Lung (tissue), 17 donors: ENCODE measurements at places on chromosomes 5 and 9.

DNA sequence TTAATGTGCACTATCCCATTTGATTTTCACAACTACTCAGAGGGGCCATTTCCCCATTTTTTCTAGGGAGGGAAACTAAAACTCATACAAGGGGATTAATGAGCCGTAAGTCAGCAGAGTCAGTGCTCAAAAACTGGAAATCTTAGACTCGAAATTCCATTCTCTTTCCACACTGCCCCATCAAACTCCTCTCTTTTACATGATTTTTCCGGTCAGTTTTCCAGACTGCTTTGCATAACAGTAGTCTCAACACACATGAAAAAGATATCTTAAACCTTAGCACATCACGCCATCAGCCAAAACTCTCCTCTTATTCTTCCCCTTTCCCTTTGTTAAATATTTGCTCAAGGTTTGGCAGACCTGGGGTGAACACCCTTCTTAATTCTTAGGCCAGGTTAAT is 332.0 kb downstream of the RFX3 start:
- DNase-seq, result no peak

DNA sequence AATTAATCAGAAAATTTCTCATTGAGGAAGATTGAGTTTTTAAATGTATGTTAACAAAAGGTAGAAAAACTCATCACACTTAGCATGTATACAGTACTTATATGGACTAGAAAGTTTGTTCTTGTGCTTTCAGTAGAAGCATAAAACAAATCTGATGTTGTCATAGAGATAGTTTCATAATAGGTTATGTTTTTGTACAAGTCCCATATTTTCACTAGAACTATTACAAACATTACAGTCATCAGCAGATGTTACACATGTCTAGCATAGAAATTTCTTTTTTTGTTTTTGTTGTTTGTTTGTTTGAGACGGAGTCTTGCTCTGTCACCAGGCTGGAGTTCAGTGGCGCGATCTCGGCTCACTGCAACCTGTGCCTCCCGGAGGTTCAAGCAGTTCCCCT is 131.4 kb downstream of the COMMD10 start:
- no peak for DNase-seq

DNA sequence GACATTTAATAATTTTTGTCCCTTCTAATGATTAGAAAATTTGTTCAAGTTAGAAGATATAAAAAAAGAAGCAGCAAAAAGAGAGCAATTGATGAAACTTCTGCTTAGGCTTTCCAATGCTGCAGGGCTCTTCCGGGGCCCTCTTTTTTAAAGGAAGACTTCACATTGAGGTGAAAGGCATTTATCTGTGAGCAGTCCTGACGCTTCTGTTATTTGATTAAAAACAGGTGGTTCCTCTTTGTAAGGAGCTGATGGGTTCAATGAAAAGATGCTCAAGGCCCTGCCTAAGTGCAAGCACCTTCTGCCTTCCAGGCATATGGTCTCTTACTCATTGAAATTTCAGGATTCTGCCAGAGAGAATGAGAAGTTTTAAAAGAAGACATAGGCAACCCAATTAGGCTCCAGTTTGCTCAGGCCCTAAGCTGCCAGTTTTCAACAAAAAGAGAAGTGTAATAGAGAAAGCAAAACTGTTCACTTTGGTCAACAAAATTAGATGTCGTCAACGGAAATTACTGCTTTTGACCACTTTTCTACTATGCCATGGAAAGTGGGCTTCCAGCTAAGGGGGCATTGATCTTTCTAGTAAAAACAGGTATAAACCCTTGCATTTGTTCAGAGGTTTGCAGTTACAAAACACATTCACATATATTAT is 100.2 kb downstream of the INSYN2B start:
- DNase-seq, result no peak

GRCh38 chr9:96342571-96343245 is 40.7 kb upstream of the HSD17B3 start:
- DNase-seq, result peak; percentile 81

DNA sequence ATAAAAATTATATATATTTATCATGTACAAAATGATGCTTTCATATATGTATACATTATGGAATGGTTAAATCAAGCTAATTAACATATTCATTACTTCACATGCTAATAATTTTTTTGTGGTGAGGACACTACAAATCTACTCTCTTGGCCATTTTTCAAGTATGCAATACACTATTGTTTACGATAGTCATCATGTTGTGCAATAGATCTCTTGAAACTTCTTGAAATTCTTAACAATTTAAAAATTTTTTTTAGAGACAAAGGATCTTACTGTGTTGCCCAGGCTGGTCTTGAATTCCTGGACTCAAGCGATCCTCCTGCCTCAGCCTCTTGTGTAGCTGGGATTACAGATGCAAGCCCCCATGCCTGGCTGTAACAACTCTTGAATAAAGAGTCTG is 45.2 kb upstream of the SHOC1 start:
- DNase-seq, result peak; percentile 31

DNA sequence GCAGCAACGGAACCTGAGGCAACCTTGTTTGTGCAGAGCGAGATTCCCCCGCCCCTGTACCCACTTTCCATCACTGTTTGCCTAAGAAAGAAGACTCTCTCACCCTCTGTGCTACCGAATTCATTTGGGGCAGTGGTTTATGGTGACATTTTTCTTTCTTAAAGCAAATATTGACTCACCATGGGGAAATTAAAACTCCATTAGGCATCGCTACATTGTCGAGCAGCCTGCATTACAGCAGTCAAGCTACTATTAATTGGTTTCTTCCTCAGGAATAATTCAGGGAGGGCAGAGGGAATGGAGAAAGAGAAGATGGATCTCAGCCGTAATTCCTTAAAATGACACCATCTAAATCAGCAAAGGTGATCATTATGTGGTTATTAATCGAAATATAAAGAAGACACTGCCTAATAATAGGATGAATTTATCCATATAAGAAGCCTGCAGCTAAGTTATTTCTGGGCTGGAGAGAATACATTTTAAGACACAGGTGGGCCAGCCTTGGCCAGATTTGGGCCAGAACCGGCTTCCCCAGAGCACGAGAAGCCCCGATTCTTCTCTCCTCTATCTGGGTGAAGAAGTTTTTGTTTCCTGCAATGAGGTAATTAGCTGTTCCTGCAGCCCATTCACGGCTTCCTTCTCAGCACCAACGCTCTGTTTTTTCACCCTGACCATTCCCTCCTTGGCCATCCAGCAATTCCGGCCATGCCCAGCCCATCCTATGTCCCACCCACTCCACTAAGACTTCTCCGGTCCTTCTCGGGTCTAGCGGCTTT is 16.8 kb downstream of the CFAP77 start:
- DNase-seq, result no peak

- DNase-seq, result no peak
These were observed 15.8 kb upstream of the GLIPR2 start for GRCh38 chr9:36120705-36121104.

- DNase-seq, result no peak
These were observed 410.3 kb upstream of the PRR16 start for GRCh38 chr5:120053841-120054240.

GRCh38 chr9:3659647-3660046 is 133.8 kb upstream of the RFX3 start:
- no peak for DNase-seq

GRCh38 chr5:119080936-119081335 is 10.0 kb downstream of the DMXL1 start:
- no peak for DNase-seq

- no peak for DNase-seq
These were observed 16.3 kb upstream of the GARNL3 start for GRCh38 chr9:127248241-127248640.

DNA sequence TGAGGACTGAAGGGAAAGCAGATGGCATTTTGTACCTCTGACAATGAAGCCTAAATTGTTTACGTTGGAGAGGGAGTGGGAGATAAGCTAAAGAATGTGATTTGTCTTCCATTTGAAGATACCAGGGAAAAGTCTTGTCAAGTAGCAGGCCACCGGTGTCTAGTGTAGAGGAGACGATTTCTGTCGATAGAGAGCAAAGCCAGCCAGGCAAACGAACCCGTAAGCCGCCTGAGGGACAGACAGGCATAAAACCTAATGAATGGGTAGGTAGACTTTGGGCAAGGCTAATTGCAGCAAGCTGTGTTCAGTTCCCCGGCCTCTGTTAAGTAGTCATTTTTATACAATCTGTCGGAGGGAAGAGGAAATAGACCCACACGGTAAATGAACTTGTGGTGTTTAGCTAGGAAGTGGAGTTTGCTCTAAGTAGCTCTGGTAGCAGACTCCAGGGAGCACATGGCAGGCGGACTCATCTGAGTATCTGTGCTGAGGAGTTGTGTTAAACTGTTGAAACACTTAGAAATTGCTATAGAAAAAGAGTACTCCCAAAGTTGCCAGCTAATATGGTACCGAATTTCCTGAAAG is 28.8 kb downstream of the SMARCA2 start:
- DNase-seq, result no peak

DNA sequence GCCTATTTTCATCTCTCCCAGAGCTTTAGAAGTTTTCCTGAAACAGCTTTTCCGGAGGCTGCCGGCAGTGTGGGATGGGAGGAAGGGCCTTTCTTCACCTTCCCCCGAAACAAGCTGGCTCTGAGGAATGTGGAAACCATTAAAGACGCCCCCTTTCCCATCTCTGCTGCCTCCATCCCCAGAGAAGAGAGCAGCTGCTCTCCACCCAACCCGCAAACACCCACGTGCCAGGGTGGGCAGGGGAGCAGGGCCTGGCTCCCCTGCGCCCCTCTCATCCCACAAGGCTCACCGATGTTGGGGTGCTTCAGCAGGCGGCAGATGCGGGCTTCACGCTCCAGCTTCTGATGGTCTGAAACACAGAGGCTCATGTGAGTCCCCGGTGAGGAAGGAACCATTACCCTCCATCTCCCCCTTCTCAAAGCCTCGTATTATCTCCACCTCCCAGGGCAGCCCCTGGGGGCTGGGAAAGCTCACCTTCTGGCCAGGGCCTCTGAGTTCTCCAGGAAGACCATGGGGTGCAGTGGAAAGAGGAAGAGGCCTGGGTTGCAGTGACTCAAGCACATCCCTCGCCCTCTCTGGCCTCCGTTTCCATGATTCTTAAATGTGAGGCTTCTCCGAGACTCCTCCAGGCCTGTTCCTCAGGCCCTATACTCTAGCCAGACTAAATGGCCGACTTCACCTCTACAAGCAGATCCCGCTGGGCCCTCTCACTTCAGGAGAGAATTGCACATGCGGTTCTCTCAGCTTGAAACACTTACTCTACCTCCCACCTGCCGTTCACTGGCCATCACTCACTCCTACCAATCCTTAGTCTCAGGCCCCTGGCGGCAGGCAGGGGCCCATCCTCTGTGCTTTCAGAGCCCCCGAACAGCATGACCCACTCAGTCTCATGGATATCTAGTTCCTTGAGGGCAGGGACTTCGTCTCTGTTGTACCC is 24.6 kb downstream of the CAMK2A start:
- DNase-seq, result no peak

DNA sequence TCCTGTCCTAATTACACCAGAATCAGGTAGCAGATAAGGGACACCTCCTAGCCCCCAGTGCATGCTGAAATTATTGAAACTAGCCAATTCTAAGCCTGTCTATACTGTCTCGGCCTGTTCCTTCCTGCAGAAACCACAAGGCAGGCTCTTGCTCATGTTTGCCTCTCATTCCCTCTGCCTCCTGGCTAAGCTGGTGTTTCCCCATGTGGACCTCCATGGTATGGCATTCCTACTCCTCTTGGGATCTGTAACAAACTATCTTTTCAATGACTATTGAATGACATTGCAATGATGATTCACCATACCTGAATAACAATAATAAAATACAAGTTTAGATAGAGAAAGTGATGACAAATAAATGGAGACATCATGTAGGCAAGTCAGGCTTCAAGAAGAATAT is 35.6 kb upstream of the ADAMTS16 start:
- DNase-seq, result no peak

- DNase-seq, result no peak
These were observed 4.0 kb downstream of the NADK2 start for GRCh38 chr5:36237751-36238150.

DNA sequence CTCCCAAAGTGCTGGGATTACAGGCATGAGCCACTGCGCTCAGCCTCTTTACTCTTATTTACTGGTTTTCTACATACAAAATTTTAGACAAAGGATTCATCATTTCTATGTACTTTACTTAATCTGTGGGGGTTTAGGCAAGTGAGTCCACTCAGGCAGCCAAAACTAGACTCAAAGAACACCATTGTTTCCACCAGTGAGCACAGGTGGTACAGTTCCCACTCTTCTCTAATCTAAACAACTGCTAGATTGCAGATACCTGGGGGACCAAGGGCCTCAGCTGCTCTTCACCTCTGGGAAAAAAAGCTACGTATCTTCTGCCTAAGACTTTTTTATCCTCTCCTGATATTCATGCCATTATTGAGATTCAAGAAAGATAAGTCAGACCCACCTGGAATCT is 260.1 kb downstream of the EBF1 start:
- no peak for DNase-seq

DNA sequence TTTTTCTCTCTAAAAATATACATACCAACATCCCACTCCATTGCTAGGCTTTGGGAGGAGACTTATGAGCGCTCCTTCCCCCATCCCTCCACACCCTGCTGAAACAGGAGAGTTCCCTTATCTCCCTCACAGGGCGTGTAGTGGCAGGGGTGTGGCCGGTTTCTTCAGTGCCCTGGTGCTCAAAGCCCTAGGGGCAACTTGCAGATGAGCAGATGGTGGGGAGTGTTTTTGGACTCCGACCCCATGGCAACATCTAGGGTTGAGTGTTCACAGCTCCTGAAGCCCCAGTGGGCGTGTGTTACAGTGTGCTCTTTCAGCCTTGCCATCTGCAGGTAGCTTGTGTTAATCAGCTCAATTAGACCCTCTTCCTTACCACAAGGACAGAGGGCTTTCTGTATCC is 409.5 kb downstream of the MAT2B start:
- DNase-seq, result no peak

GRCh38 chr5:1320436-1321344 is 24.2 kb downstream of the CLPTM1L start:
- DNase-seq, result no peak

DNA sequence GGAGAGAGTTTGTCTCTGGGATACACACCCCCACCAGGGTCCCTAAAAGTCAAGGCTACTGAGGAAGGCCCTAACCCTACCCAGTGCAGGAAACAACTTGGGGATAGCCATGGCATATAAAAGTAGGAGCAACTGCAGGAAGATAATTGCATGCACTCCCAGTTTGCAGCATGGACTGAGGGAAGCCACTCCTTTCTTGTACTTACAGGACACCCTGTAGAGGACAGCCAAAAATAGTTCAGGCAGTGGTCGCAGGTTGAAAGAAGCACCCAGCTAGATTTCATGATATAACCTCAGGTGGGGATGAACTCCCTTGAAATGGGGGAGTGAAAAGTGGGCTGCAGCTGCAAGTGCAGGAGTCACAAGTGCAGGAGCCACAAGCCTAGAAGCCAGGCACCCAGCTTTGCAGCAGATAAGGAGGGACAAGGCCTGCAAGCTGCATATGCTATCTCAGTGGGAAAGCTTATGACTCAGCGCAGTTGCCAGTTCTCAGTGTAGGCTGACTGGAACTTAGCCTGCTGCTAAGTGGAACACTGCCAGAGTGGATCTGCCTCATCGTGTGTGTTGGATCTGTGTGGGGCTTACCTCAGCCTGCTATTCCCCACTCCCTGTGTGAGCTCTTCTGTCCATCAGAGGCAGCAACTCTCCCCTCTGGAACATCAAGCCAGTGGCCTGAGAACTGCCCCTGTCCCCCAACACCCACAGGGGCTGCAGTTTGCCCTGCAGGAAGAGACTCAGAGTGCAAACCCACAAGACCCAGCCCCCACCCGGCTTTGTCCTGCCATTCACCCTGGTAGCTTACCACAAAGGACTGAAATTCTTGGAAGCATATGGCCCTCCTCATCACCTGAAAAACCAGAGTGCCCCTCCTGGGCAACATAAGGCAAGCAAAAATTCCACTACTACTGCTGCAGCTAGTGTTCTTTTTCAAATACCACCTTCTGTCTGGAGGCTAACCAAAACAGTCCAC is 42.7 kb downstream of the CYLC2 start:
- no peak for DNase-seq
